ENCODE measurements at places on chromosomes 16 and 17.
A peak's percentile ranks its signal among the peaks of the same experiment; 100 is the strongest.

DNA sequence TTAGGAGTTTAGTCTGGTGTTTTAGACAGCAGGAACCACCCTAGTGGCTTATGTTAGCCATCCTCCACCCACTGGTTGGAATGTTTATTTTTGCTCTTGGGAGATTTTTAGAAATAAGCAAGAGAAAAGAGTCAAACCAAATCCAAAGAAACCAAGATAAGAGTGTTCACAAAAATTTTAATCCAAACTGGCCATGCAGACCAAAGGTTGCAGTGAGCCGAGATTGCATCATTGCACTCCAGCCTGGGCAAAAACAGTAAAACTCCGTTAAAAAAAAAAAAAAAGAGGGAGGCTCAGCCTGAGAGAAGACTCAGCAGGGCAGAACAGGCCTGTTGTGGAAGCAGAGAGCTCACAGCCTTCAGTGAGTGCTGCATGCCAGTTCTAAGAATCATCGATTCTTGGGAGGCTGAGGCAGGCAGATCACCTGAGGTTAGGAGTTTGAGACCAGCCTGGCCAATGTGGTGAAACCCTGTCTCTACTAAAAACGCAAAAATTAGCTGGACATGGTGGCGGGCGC, 12.2 kb upstream of the C16orf54 start:
- no peak for DNase-seq
- H3K36me3 ChIP-seq = no peaks in the 10 kb centered on the region
- no peak overlapping the region for H3K4me3 ChIP-seq
- no peak overlapping the region for H3K27ac ChIP-seq
- no peaks in the 10 kb centered on the region for H3K27me3 ChIP-seq

DNA sequence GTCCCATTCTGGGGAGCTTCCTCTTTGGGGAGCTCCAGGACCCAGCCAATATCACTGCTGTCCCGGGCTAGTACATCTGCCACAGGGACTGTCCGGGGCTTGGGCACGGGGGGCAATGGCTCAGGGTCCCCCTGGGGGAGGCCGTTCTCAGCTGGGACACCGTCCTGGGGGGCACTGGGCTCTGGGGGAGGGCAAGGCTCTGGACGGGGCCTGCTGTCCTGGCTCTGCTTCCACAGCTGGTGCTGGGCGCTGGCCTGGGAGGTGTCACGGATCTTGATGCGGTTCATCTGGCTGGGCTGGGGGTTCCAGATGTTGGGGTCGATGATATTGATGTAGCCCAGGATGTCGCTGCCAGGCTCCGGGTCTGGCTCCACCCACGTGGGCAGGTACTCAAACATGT, 26.1 kb downstream of the SLC5A10 start:
- H3K4me3 ChIP-seq = no peak overlapping the region
- no peaks in the 10 kb centered on the region for H3K4me1 ChIP-seq
- H3K27me3 ChIP-seq = no peaks in the 10 kb centered on the region
- H3K36me3 ChIP-seq = peaks cover 31% of the 10 kb centered on the region

DNA sequence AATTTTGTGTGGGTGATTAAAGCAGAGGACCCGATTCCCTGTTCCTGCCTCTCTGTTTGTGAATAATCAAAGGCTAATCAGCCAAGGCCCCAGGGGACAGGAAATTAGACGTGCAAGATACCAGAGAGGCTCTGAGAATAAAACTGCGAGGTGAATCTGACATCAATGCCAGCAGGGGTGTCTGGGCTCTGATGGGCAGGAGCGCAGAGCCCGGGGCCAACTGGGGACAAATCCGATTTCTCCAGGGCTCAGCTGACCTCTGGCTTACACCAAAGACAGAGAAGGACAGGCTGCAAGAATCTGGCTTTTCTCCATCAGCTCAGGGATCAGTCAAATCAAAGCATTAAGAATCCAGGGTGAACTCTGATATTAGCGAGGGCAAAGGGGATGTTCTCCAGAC, 174.3 kb downstream of the XYLT1 start:
- peaks cover 35% of the 10 kb centered on the region for H3K4me1 ChIP-seq
- H3K4me3 ChIP-seq = no peak overlapping the region
- H3K36me3 ChIP-seq = no peaks in the 10 kb centered on the region
- DNase-seq = no peak
- H3K27me3 ChIP-seq = no peaks in the 10 kb centered on the region

DNA sequence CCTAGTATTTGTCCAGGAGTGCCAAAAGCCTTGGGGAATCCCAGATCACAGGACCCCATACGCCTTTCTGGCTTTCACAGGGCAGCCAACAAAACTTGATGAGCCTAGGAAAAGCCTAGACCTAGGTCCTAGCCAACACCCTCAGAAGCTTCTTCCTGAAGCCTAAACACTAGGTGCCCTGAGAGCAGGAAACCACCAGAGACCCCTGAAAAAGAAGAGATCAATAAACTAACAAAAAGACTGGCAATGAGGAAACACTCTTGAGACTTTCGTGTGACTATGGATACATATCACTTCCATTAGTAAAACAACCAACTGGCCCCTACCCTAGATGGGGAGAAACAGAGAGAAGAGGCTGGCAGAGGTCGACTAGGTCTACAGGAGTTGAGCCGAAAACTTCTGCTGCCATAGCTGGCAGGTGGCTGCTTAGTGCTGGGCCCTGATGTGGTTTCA, 1.2 kb downstream of the ORMDL3 start:
- no peaks in the 10 kb centered on the region for H3K27me3 ChIP-seq
- peak overlapping the region; percentile 90 for H3K27ac ChIP-seq
- peaks cover 29% of the 10 kb centered on the region for H3K36me3 ChIP-seq
- H3K4me3 ChIP-seq = peak overlapping the region; percentile 90
- DNase-seq = no peak

DNA sequence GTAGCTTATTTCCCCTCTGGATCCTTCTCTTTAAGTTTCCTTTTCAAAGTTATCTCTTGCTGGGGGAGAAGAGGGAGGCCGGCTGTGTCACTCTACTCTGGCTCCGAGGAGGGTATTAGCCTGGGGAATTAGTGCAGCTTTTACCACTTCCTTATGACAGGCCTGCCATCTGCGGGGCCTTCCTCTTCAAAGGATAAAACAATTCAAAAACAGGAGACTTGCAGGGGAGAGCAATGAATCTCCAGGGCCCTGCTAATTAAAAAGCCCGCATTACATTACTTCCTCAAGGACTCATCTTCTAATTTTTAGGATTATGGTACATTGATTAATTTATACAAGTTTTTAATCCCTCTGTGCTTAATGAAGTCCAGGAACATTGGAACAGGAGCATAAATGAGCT, 190.9 kb upstream of the CDH5 start:
- H3K4me3 ChIP-seq = no peak overlapping the region
- no peak overlapping the region for H3K27ac ChIP-seq
- no peaks in the 10 kb centered on the region for H3K27me3 ChIP-seq
- H3K36me3 ChIP-seq = no peaks in the 10 kb centered on the region

GRCh38 chr17:12046786-12047185, 26.1 kb downstream of the MAP2K4 start:
- no peak for DNase-seq
- no peaks in the 10 kb centered on the region for H3K27me3 ChIP-seq
- no peak overlapping the region for H3K27ac ChIP-seq
- H3K4me1 ChIP-seq = peaks cover 35% of the 10 kb centered on the region
- H3K36me3 ChIP-seq = no peaks in the 10 kb centered on the region
- no peak overlapping the region for H3K4me3 ChIP-seq

GRCh38 chr16:84817206-84817605, 2.6 kb upstream of the CRISPLD2 start:
- no peak overlapping the region for H3K4me3 ChIP-seq
- DNase-seq = no peak
- no peaks in the 10 kb centered on the region for H3K36me3 ChIP-seq
- H3K27ac ChIP-seq = no peak overlapping the region
- no peaks in the 10 kb centered on the region for H3K4me1 ChIP-seq

GRCh38 chr17:80312621-80313135, 52.0 kb downstream of the RNF213 start:
- peaks cover 64% of the 10 kb centered on the region for H3K36me3 ChIP-seq
- DNase-seq = no peak
- H3K27ac ChIP-seq = no peak overlapping the region
- H3K27me3 ChIP-seq = no peaks in the 10 kb centered on the region
- H3K4me1 ChIP-seq = no peaks in the 10 kb centered on the region

GRCh38 chr17:3968015-3968414, 3.8 kb upstream of the ATP2A3 start:
- no peak overlapping the region for H3K27ac ChIP-seq
- H3K4me1 ChIP-seq = no peaks in the 10 kb centered on the region
- DNase-seq = no peak
